ENCODE measurements at places on chromosomes 5 and 9.

- DNase-seq: no peak
These were observed 87.8 kb upstream of the TLR4 start for GRCh38 chr9:117616431-117616831.

GRCh38 chr9:95181226-95181818 is 136.2 kb downstream of the FANCC start:
- DNase-seq: no peak

- DNase-seq: no peak
These were observed 11.9 kb downstream of the FYB1 start for GRCh38 chr5:39207345-39208045.

GRCh38 chr5:14580398-14581034 is 1.1 kb upstream of the OTULINL start:
- DNase-seq: no peak

DNA sequence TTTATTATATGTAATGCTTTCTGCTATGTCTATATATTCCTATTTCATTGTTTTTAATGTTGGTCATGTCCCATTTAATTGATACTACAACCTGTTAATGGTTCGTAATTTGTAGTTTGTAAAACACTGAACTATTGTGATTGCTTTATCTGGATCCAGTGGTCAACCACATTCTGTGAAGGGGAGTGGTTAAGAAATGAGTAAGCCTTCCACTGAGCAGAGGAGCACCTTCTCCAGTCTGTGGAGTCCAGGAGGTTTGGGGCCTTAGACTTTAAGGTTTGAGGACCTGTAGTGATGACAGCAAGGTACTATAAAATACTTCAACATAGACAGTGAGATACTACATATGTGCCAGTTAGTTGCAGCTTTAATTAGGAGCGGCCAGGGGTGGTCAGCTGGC is 67.7 kb upstream of the RAD23B start:
- DNase-seq: no peak

DNA sequence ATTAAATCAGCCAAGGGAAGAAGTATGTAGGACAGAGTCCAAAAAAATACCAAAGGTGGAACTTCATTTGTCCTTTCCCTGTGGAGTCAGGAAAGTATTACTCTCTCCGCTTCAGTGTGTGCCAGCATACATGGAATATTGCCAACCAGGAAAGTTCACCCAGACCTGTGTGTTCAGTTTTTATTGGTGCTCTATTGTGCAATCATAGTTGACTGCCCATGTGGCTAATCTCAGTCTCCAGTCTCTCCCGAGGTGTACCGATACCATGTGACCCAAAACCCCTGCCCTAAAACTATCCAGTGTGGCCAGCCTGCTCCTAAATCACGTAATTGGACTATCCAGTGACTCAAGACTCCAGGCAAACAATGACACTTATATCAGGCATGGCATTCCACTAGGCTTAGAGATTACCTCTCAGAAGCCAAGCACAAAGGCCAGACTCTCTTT is 38.8 kb downstream of the NFX1 start:
- peak; percentile 53 for DNase-seq

- no peak for DNase-seq
These were observed 334.1 kb upstream of the CD180 start for GRCh38 chr5:67530609-67531255.

All from Caco-2 (cell line).